CMK (cell line): ENCODE measurements at places on chromosomes 3 and 15.

GRCh38 chr3:188194332-188194731, 40.4 kb downstream of the LPP start:
- no peak for DNase-seq

GRCh38 chr15:44568338-44568737, 31.4 kb downstream of the EIF3J start:
- no peak for DNase-seq

DNA sequence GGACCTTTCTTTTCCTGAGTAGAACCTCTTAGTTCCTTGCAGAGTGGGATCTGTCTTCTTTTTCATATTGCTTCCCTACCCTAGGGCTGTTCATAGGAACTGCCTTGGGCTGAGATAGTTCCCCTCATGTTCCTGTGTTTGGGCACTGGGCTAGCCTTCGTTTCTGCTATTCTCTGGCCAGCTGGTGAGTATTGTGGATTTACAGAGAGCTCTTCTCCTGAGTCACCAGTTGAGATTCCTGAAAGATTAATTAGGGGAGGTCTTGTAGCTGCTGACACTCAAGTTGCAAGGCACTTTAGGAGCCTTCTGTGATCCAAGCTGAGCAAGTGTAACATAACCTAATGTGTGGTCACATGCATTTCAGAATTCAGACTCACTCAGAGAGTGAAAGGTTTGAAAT, 30.7 kb downstream of the CHD2 start:
- no peak for DNase-seq

DNA sequence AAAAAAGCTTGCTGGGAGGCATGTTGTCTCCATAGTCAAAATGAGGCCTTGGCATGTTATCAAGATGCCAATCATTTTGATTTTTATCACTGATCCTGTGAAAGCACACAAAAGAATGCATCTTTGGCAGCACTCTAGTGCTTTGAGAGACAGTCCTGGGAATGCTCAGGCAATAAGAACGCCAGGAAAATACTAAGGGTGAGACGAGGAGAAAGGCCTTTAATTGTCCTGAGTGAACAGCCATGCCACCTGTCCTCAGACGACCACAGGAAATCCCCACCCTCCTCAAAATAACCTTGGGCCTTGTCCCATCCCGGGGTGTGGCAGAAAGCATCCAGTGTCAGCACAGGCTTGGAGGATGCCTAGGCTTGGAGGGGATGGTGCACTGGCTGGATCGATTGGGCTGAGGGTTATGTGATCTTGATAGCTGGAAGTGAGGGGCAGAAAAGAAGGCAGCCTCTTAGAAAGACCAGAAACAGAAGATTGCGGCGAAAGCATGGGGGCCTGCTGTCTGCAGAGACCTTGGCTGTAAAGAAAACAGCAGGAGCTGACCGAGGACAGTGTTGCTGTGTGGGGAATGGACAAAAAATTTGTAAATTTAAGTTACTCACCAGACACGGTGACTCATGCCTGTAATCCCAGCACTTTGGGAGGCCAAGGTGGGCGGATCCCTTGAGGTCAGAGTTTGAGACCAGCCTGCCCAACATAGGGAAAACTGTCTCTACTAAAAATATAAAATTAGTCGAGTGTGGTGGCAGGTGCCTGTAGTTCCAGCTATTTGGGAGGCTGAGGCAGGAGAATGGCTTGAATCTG, 7.3 kb downstream of the TMEM158 start:
- no peak for DNase-seq

DNA sequence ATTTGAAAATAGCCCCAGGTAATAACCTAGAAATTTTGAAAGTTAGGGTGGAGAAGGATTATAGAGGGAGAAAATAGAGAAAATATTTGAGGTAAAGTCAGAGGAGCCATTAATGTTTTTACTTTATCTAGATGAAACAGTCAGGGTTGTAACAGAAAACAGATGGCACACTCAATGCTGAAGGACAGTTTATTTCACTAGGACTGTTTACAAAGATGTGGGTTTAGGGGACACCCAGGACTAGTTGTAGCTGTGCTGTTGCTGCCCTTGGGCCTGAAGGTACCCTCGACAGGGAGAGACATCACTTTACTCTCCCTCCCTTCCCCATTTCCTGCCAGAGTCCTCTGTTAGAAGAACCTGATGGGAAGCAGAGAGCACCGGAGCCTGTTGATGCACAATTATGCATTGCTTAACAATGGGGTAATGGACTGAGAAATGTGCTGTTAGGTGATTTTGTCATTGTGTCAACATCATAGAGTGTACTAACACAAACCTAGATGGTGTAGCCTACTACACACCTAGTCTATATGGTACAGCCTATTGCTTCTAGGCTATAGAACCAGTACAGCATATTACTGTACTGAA, 103.8 kb downstream of the GALK2 start:
- no peak for DNase-seq

GRCh38 chr3:116299646-116300081, 145.6 kb downstream of the LSAMP start:
- DNase-seq = no peak
